ENCODE measurements at places on chromosomes 2 and 18. TPM values are rescaled to one million over a fixed set of nuclear protein-coding genes. Genes with fewer than 3 reads are reported as not detected.

- DNase-seq = peak; percentile 43
Observed at GRCh38 chr2:230781130-230781797, 68.6 kb downstream of the CAB39 start.

DNA sequence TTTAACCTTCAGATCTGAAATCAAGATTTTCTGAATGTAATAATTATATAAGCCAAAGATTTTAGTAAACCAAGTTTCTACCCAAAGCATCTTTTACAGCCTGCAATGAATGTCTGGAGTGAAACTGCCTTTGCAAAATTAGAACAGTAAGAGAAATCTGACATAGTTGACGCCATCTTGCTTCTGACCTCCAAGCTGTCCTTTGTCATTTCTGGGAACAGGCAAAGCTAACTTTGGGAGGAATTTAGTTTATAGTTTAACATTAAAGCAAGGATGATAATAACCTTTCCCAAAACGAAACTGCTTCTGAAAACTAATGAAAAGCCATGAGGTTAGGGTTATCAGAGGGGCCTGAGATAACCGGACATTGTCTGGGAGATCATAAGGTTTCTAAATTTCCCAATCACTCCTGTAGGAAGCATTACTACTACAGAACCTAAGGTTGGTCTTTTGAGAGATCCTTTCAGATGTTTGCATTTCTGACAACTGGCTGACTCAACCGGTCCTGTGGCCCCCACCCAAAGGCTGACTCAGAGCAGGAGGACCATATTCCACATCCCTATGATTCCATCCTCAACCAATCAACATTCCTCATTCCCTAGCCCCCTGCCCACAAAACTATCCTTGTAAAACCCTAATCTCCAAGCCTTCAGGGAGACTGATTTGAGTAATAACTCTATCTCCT lies 124.5 kb downstream of the TMEM131 start:
- DNase-seq = peak; percentile 36

DNA sequence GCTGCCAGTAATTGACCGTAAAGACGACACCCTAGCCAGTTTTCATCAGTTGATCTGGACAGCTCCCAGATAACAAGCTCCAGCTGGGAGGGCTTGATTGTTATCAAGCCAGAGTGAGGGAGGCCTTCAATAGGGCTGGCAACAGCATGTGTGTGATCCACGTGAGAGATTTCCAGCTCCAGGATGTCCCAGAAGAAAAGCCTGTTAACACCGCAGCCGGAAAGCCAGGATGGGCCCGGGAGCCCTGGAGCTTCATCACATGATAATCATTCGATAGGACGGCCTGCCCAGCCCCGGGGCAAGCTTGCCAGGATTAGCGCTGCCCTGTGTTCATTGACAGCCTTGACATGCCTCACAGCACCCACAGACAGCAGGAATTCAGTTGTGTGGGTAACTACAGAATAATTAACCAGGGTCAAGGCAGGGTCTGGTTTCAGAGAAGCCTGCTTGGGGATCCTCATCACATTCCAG lies 182.5 kb downstream of the C1D start:
- no peak for DNase-seq

DNA sequence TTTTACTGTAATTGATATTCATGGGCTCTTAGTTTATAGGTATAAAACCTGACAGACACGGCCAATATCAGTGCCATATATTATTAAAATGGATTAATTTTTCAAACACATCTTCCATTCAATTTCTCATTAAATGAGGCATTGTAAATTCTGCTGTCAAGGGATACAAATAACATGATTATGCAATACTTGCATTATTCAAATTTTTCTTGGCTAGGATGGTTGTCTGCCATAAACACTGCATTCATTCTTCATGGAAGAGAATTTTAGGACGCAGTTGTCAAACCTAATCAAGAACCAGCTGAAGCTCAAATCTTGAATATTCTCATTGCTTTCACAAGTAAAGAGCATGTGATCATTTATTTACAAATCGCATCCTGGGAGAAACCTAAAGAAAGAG lies 255.6 kb downstream of the RDH14 start:
- DNase-seq = no peak

DNA sequence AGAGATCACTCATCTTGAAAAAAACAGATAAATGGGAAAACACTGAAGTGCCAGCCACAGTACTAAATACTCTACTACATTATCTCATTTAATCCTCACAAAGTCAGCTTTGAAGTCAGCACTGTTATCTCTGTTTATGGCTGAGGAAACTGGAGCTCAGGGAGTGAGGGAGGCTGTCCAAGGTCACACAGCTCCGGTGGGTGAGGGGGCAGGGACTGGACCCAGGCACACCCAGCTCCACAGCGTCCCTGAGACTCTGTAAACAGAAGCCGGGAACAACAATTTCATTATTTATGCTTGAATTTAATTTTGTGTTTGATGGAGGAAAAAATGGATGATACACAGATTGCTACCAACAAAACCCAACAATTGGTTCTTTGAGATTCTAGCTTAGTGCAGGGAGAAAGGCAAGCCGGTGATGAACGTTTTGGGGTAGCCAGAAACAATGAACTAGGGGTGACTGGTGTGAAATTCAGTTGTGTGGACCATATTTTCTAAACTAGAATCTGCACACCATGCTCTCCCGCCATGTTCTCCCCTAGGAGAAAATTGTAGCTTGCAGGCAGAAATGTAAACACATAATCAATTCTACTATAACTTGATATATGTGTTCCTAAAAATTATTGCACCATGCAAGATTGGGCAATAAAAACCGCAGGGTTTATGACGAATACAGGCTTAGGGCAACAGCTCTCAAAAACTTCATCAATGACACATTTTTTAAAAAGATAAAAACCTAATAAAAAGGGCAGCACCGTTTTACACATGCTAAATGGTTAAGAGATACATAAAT lies at the start of gene GREB1:
GREB1 (plus strand) TSS at position 768 of the 793 bp plus-strand sequence. CDS start 22,570 bp downstream, outside the sequence.
- DNase-seq = no peak

- no peak for DNase-seq
Observed at GRCh38 chr2:241902357-241902991, 32.9 kb downstream of the RTP5 start.

The NT5C1B gene
- total RNA-seq = not detected

The PLA2R1 gene
- 9.3 TPM for total RNA-seq

The EPB41L3 gene
- total RNA-seq = not detected

All from HT-29 (cell line).